ENCODE measurements at places on chromosomes 7 and 10. TPM values are rescaled to one million over a fixed set of nuclear protein-coding genes. Genes with fewer than 3 reads are reported as not detected.

DNA sequence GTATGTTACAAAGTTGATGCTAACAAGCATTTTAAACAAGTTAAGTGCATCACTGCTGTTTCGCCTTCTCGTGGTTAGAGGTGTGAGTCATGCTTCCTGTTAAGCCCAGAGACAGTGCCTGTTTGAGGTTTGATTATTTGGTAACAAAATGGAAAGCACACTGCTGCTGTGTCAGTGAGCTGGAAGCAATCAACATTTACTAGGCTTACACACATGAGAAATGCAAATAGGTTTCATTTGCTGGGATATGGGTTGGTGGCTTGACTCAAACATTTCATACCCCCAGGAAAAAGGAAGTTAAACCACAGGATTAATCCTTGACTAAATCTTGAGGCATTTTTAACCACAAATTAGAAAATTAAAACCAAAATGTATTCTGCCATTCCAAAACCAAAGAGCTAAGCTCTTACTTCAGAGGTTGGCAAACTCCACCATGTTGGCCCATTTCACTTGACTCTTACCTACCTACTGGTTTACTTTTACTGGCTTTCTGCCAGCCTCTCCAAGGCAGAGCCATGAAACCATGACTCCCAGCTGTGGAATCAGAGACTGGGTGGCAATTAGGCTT is 139.2 kb downstream of the ETV1 start:
- DNase-seq, result no peak

- no peak for DNase-seq
Observed at GRCh38 chr10:5047912-5048628, 44.4 kb upstream of the AKR1C2 start.

DNA sequence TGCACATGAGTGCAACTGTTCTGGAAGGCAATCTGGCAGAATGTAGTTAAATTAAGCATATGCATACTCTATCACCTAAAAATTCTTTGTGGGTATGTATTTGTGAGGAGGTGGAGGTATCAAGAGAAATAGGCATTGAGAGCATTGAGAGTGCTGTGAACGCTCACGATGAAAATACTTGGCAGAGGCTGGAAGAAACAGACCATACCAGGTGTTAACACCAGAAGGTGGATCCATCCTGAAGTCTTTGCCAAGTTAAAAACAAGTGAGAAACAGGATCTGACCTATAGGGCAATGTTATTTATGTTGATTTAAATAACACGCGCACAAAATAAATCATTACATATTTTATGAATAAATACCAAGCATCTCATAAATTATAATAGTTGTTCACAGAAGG is 311.6 kb downstream of the PCLO start:
- no peak for DNase-seq

DNA sequence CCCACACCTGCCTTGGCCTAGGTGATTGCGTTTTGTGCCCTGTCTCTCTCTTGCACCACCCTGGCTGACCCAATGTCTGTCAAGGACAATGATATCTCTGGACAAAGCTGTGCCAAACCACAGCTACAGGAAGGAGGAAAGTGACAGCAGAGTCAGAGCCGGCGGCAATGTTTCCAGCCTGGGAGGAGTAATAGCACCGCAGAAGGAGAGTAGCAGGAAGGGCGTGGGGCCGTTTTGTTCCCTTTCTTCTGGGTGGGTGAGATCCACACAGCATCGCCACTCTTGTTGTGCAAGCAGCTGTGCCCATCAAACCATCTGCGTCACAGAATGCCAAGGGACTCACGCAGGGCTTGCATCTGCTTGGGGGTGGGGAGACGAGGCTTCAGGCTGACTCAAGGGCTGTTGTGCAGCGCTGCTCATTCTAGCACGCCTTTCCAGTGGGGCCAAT is 341.6 kb upstream of the AUTS2 start:
- DNase-seq, result no peak

GRCh38 chr7:129159539-129159938 is 15.0 kb downstream of the TSPAN33 start:
- no peak for DNase-seq

GRCh38 chr7:35831208-35831607 is 30.4 kb downstream of the SEPTIN7 start:
- no peak for DNase-seq

DNA sequence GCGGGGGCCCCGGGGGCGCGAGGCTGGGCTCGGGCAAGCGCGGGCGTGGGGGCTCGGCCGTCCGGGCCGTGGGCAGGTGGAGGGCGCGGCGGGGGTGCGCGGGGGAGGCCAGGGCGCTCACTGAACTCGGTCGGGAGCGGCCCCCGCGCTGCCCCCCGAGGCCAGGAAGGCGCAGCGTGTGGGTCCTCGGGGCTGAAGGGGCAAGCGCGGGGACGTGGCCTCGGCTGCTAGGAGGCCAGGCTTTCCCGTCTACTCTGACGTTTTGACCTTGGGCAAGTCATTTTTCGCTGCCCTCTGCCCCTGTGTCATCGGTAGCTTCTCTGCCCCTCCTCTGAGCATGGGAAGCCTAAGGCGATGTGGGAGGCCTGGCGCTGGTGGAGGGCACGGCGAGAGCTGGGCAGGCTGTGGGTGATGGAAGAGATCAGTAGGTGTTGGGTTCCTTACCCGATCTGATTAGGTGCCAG is 441 bp downstream of the FBH1 start:
- no peak for DNase-seq

GRCh38 chr7:44625526-44626471 is 19.4 kb downstream of the OGDH start:
- DNase-seq, result no peak

GRCh38 chr7:1698201-1698600 is 28.1 kb downstream of the ELFN1 start:
- DNase-seq, result no peak

- DNase-seq, result no peak
Observed at GRCh38 chr10:2929480-2930258, 137.7 kb upstream of the PFKP start.

Gene NPSR1
- total RNA-seq, result not detected

Gene MKI67
- 0.45 TPM for total RNA-seq

Data from ovary (tissue), 10 donors.